ENCODE measurements at places on chromosomes 6 and 20.

GRCh38 chr6:65450451-65450850, 256.6 kb downstream of the EYS start:
- DNase-seq: no peak

DNA sequence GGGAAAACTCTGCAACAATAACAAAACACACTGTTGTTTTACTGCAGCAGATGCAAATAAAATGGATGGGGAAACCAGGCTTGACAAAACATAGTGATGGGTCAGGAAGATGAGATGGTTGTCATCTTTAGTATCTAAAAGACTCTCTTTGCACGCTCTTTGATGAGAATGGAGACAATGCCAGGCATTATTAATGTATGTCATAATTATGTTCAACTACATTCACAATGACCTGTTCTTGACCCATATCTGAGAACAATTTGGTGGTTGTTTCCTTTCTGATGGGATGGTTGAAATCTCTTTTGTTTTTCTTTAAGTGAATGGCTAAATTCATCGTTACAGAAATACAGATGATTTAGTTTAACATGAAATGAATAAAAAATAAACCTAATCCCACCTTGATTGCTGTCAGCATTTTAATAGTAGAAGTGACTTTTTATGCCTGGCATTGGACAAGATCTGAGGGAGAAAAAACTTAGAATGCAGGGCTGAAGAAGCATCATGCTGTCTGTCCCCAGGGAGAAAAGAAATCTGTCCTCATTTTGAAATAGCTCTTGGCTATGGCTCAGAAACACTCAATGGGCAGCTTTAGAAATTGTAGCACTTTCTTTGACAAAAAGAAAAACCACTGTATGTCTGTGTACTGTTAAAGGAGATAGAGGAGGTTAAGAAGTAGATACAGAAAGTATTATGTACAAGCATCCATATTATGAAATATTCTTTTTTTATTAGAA, 12.4 kb upstream of the GRIK2 start:
- no peak for DNase-seq

GRCh38 chr6:63805345-63805744, 169.7 kb downstream of the PHF3 start:
- no peak for DNase-seq

DNA sequence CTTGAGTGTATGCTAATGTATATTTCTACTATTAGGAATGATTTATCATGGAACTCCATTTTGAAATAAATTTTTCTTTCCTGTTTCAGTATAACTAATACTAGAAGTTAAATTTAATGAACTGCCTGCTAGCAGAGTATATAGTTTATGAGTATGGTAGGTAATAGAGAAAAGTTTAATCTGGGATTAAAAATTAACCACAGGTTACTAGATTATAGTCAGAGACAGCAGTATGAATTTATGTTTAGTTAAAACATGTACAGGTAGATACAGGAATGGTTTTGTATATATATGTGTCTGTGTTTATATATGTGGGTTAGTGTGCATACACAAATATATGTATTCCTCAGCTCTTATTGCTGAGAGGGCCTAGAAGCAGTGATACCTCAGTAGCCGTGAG, 32.3 kb downstream of the CD2AP start:
- no peak for DNase-seq

Measured in mucosa of descending colon (tissue), 3 donors.